ENCODE measurements at places on chromosomes 4 and X. TPM values are rescaled to one million over a fixed set of nuclear protein-coding genes. Genes with fewer than 3 reads are reported as not detected.

GRCh38 chr4:7864685-7865084 lies 75.0 kb downstream of the AFAP1 start:
- no peak for DNase-seq

- no peak for DNase-seq
These were observed 122.2 kb downstream of the CAMK2D start for GRCh38 chr4:113639326-113639725.

DNA sequence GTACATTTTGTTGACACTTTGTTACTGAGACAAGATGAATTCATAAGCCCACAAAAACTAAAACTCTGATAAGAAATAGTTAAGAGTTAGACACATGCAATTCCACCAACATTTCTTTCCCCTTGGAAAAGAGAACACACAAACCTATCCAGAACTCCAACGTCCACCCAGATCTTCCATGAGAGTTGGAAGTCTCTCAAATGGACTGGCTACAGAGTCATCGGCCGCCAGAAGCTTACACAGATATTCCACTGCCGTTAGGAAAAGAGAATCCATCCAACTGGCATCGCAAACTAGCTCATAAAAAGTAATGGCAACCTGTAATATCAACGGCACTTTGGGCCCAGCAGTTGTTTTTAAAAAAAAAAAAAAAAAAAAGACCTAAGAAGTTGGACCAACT lies 114.7 kb downstream of the PRKX start:
- no peak for DNase-seq

DNA sequence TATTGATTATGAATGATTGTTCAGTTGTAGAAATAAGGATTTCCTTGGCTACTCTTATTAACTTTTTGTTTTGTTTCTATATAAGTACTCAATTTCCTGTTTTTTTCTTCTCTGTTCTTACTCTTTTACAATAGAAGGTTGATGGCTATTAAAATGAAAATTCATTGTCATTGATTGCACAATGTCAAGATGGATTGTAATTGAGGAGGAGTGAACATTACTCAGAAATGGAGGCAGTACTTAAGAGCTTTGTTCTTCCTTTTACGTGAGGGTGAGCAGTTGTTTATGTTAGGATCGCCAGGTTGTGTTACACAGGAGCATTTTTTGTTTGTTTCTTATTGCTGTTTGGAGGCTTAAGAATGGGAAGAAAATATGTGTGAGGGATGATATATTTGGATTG lies 2062.4 kb downstream of the ARAP2 start:
- no peak for DNase-seq

DNA sequence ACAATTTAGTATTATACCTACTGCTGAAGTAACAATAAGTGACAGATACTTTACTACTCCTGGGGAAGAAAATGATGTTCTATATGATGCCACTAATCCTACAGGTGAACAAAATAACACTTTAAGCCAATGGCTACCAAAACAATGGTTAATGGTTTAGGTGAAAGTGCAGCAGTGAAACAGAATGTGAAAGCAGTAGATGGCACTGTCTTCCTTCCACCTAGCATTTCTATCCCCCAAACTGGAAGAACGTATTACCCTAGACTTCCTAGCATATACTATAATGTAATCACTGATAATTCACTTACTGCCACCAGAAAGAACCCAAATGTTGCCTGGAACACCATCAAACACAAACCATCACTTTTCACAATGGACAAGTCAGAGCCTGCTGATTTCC lies 18.9 kb upstream of the CABS1 start:
- DNase-seq, result no peak

- no peak for DNase-seq
These were observed 49.5 kb downstream of the ATXN3L start for GRCh38 chrX:13270360-13270759.

DNA sequence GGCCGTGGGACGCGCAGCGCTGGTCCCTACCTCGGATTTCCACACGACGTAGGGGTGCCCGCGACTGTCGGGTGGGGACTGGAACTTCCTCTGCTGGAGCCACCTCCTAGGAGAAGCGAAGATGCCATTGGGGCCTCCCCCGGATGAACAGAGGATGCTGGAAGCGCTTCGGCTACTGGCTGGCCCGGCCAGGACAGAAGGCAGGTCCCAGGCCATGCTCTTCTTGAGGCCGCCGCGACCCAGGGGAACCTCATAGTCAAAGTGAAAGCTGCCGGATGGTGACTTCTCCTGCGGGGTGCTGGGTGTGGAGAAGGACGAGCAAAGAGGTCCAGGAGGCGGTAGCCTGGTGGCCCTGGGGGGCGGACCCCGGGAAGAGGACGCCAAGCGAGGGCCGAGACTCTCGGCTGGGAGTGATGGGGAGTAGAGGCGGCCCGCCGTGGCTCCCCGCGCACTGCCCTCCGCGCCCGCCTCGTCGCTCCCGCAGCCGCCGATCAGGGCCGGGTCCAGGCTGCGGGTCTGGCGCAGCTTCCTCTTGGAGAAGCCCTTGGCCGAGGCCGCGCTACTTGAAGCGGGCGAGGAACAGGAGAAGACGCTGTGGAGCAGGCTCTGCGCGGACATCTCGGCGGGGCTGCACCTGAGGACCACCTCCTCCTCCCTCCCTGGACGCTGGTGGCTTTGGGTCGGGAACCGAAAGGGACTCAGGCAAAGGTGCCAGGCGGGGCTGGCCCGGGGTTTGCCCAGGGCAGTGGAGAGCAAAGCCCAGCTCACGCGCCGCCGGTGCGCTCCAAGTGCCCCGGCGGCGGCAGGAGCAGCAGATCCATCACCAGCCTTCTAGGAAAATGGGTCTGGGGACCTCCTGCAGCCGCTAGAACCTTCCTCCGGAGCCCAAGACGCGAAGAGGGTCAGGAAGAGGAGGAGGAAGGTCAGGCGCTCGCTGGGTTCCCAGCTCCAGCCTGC lies 1.2 kb downstream of the ARHGAP6 start:
- peak; percentile 69 for DNase-seq

DNA sequence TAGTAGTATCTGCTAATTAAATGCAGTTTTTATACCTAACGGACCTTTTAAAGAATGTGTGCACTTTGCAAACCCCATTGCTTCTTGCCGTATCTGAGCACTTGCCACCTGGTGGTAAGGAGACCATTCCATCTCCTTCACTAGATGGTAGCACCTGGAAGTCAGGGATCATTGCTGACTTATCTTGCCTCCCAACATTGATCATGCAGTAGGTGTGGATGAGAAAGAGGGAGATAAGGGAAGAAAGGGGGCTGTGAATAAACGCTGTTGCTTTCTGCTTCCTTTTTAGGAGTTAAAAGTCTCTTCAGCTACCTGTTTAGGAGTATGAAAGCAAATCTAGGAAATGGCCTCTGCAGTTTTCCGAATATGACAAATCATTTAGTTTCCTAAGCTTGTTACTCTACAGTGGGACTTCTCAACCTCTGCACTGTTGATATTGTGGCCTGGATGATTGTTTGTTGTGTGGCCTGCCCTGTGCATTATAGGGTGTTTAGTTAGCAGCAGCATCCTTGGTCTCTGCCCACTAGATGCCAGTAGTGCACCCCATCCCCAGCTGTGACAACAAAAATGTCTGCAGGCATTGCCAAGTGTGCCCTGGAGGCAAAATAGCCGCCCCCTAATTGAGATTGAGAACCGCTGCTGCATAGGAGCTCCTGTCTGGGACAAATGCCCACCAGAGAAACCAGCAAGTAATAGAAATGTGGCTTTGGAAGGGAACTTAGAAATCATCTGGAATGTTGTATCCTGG lies 38.8 kb downstream of the GAB1 start:
- DNase-seq, result no peak

GRCh38 chr4:26010304-26010703 lies 96.3 kb downstream of the SMIM20 start:
- no peak for DNase-seq

DNA sequence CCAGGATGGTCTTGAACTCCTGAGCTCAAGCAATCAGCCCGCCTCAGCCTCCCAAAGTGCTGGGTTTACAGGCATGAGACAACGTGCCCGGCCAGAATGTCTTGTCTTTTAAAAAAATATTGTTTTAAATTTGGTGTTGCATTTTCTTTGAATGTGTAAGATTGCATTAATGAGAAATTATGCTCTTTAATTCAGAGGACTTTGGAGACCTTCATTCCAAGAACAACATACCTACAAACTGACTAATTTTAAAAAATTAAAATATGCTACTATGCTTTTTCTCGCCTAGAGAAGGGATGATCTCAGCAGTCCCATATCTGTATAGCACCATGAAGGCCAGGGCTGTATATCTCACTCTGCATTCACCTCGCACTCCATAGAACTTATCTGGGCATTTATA lies 204.3 kb upstream of the SLC7A11 start:
- no peak for DNase-seq

GRCh38 chr4:145944886-145945285 lies 6.3 kb upstream of the ZNF827 start:
- no peak for DNase-seq

DNA sequence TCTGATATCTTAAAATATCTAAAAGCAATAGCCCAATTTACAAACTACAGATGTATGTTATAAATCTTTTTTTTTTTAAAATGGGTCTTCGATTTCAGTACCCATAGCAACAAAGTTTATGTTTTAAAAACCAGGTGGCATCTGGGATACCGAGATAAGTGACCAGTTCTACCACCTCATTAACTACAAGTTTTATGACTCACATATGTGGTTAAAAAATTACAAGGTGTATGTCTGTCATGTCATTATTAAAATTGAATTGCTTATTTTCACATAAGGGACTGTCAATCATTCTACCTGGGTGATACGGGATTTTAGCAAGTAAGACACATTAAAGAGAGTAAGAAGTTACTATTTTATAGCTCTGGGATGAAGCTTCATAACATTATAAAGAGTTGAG lies 192.0 kb upstream of the ETNPPL start:
- DNase-seq, result no peak

GRCh38 chrX:4764888-4765287 lies 1051.4 kb upstream of the PRKX start:
- DNase-seq, result no peak

DNA sequence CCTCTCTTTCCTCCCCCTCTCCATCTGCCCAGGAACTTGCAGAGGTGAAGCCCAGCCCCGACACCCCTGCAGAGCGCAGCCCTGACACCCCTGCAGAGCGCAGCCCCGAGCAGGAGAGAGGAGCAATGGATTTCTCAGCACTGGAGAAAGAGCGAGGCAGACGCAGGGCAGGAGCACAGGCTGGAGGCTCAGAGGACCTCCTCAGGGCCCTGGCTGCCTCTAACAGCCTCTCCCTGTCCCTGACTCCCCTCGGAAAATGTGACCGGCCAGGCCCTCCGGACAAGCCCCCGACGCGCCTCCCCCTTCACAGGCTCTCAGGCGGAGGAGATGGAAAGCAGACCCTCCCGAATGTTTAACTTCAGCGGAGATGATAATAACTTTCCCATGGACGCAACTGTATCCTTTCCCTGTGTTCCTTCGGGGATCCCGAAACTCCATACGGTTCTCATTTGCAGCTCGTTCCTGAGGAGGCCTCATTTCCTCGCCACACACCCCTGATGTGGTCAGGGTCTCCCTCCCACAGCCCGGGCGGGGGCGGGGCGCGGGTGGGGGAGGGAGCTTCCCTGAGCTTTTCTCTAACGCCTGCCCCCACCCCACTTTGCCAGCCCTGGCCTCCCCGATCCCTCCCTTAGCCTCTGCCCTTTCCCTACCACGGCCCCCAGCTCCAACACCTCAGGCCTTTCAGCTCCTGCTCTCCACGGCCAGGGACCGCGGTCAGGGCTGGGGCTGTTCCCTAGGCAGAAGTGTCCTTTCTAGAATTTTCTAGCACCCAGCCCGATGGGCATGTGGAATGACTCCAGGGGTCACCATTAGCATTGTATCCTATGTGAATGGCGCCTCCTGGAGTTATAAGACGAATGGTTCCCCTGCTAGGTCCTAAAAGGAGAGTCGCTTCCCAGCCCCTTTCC lies 201.1 kb upstream of the BCOR start:
- peak; percentile 81 for DNase-seq

DNA sequence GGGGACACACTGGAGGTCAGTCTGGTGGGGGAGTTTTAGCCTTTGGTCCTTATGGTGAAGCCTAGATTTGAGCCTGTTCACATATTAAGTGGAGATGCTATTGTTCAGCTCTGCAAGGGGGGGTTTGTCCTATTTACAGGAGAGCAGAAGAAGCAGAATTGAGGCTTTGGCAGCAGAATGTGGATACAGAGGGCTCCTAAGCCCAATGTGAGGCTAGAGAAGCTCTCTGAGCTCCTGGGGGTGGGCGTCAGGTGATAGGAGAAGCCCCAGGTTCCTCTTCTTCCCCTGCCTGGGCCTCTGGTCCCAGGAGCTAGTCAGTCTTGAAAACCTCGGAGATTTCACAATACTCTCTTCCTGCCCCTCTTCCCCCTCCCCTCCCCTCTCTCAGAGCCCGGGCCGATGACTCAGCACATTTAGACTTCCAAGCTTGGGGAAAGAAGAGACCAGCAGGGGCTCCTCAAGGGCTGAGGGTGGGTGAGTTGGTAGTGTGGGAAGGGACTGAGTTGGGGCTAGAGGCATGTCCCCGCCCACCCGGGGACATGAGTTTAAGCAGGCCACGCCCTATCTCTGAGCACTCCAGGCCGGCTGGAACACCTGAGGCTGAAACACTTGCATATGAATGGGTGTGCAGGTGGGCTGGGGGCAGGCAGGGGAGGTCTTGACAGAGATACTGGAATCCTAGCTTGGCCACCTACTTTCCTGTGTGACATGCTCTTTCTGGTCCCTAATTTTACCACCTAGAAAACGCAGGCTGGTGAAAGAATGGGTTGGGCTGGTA lies 3.4 kb downstream of the TFE3 start:
- DNase-seq, result peak; percentile 94

- DNase-seq, result no peak
These were observed 28.3 kb upstream of the SERTM2 start for GRCh38 chrX:111483135-111483534.

GRCh38 chr4:26812049-26812714 lies 48.5 kb upstream of the STIM2 start:
- no peak for DNase-seq

GRCh38 chr4:164503874-164504273 lies 250.1 kb upstream of the SMIM31 start:
- no peak for DNase-seq

- peak; percentile 39 for DNase-seq
These were observed 47.0 kb downstream of the SPRY1 start for GRCh38 chr4:123443401-123444289.

DNA sequence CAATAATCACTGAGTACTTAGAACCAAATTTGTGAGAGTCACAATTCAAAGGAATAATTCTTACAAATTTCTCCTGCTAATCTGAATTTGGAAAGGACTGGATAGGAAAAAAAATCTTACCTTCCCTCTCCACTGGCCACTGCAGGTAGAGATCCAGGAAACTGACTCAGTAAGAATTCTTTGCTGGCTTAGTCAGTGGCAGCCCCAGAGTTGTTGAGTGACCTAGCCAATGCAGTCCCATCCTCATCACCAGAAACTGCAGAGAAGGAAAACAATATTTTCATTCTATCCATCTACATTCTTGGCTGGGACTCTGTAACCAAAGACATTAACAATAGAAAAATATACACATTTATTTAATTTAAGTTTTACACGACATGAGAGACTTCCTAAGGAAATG lies 572.0 kb downstream of the ADGRL3 start:
- DNase-seq, result no peak

GRCh38 chr4:189780391-189780790 lies 160.3 kb upstream of the FRG1 start:
- DNase-seq, result no peak

TLR2 gene
- total RNA-seq, result 1.0 TPM

ACE2 gene
- total RNA-seq, result 0.45 TPM

TAPT1 gene
- 8.8 TPM for total RNA-seq

FOXR2 gene
- not detected for total RNA-seq
